ENCODE measurements at places on chromosomes 16 and 17.

DNA sequence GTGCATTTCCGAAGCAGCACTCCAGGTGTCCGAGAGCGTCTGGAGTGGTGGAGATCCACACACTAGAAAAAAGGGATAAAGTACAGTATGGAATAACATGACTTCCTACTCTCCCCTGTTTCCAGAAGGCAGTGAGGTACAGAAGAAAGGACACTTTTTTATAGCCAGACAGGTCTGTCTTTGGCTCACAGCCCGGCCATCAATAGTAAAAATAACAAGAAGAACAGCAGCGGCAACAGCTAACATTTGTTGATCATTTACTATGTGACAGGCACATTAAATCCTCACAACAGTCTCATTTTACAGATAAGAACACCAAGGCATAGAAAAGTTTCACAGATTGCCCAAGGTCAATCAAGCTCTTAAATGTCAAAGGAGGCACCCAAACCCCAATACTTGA lies 16.2 kb downstream of the DYNLRB2 start:
- no peak for DNase-seq

- DNase-seq = no peak
Measured at GRCh38 chr17:77636835-77637817, 321.4 kb upstream of the TNRC6C start.

DNA sequence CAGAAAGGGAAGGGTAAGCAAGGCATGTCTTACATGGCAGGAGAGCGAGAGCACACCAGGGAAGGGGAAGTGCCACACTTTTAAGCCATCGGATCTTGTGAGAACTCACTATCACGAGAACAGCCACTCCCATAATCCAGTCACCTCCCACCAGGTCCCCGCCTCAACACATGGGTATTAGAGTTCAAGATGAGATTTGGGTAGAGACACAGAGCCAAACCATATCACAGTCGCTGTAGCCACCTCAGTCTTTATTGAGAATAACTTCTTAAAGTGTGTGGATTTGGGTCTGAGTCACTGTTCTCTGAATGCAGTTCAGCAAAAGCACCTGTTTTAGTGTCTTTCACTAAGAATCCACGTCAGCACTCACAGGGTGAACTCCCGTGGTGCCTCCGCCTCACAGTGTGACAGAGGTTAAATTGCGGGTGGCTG lies 195.2 kb upstream of the CHMP6 start:
- no peak for DNase-seq

- peak; percentile 94 for DNase-seq
Measured at GRCh38 chr17:1060991-1061390, 64.1 kb downstream of the TIMM22 start.

- no peak for DNase-seq
Measured at GRCh38 chr17:33889040-33889439, 366.0 kb upstream of the CCL2 start.

DNA sequence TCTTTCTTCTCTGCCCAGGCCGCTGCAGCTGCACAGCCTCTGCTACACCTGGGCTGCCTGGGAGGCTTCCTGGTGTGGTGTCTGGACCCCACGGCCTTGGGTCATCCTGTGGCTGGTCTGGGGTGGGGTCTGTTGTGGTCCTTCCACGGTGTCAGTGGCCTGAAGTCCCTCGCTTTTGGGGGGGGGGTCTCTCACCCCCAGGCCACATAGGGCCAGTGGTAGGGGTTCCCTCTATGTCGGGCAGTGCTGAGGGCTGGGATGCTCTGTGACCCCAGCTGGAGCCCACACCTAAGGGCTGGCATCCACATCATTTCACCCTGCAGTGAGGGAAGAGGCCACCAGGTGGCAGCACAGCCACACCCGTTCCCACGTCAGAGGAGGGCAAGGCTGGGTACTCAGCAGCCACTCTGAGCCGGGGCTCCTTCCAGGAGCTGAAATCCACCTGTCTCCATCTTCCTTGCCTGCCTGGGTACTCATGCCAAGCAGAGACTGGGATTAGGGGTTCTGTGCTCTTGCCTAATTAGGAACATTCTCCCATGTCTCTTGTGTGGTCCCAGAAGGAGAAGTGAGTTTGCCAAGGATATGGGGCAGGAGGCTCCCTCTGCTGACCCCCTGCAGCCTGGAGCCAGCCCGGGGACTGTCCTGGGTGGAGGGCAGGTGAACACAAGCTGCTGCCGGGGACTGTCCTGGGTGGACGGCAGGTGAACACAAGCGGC lies 13.0 kb downstream of the ENGASE start:
- DNase-seq = peak; percentile 5
